Thymus (tissue), 14 donors: ENCODE measurements at places on chromosomes 11 and 22. TPM values are rescaled to one million over a fixed set of nuclear protein-coding genes. Genes with fewer than 3 reads are reported as not detected.
A peak's percentile ranks its signal among the peaks of the same experiment; 100 is the strongest.

Gene FAM227A
- total RNA-seq = 0.66 TPM

Gene CHADL
- total RNA-seq = 1.7 TPM

DNA sequence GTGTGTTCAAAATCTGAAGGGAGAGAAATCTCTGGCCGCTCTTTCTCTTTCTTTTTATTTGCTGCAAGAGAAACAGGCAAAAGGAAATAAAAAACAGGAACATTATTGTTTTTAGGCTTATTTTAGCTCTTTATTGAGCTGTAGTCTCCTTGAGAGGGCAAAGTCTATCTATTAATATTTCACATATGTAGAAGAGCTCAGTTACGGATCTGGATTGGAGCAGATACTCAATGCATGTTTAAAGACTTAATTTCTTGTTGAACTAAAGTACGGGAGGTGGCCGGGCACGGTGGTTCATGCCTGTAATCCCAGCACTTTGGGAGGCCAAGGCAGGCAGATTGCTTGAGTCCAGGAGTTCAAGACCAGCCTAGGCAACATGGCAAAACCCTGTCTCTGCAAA lies 78.4 kb upstream of the GDPD4 start:
- DNase-seq = no peak

GRCh38 chr11:95699631-95700470 lies 89.7 kb downstream of the FAM76B start:
- no peak for DNase-seq

DNA sequence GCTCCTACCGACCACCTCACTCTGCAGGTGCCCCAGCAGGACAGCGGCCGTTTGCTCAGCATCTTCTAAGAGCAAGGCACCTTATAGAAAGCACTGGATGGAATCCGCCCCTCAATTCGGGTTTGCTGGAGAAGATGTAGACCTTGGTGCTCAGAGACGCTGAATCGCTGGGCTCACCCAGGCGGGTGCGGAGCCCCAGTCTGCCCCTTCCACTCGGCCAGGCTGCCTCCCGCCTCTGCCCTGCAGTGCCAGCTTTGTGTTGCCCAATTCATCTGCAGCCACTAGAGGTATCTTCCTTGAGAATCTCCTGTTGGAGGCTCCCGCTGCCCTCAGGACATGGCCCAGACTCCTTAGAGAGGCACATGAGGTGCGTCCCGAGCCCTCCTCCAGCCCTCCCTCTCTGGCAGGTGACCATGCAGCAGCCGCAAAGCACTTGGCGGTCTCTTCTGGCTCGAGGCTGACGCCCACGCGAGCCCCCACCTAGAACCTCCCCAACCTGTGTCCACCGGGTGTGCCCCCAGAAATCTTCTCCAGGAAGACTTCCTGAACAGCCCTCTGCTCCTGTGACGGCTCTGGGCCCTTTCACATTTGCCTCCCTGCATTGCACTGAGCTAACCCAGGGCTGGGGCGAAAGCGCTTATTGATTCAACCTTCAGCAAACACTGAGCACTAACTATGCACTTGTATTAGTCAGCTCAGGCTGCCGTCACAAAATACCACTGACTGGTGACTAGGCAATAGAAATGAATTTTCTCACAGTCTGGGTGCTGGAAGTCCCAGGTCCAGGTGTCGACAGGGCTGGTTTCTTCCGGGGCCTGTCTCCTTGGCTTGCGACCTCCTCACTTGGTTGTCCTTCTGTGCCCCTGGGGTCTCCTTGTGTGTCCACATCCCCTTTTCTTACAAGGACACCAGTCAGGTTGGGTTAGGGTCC lies 117.5 kb downstream of the WNT7B start:
- DNase-seq = no peak

DNA sequence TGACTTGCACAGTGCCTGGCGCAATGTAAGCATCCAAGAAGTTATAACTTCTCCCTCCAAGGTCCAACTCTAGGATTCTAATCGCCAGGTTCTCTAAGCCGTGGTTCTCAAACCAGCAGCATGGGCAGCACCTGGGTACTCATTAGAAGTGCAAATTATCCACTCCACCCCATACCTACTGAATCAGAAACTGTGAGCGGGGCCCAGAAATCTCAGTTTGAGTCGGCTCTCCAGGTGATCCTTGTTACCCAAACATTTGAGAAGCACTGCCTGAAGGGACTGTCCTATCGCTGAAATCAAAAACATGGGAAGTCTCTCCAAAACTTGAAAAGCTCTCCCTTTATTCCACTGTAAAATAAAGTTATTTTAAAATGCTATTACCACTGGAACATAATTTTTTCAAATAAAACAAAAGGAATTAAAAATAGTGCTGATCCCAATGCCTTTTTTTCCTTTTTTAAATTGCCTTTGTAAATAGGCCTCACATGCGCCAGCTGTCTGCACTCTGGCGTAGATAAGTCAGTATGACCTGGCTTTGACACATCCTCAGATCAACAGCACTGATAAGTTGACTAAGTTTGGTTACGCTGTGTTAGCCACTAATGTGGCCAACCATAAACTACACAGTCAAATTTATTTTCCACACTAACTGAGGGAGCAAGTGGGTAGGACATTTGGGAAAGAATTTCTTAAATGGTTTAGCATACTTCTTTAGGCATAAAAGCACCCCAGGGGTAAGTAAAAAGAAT lies 8.4 kb upstream of the CTR9 start:
- peak; percentile 28 for DNase-seq

DNA sequence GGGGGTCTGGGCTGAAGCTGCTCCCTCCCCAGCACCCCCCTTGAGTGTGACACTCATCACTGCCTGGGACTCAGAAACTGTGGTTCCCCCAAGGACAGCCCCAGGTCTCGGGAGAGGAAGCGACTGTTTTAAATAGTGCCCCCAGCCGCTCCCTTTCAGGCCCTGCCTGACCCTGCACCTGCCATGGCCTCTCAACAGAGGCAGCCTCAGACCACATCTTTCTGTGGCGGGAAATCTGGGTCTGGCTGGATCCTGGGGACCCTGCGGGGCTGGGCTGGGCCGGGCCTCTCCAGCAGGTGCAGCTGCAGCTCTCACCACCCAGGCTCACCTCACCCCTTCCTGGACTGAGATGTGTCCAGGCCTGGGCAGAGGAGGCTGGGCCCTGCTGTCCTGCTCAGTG lies 3.7 kb upstream of the IGLL1 start:
- DNase-seq = no peak

DNA sequence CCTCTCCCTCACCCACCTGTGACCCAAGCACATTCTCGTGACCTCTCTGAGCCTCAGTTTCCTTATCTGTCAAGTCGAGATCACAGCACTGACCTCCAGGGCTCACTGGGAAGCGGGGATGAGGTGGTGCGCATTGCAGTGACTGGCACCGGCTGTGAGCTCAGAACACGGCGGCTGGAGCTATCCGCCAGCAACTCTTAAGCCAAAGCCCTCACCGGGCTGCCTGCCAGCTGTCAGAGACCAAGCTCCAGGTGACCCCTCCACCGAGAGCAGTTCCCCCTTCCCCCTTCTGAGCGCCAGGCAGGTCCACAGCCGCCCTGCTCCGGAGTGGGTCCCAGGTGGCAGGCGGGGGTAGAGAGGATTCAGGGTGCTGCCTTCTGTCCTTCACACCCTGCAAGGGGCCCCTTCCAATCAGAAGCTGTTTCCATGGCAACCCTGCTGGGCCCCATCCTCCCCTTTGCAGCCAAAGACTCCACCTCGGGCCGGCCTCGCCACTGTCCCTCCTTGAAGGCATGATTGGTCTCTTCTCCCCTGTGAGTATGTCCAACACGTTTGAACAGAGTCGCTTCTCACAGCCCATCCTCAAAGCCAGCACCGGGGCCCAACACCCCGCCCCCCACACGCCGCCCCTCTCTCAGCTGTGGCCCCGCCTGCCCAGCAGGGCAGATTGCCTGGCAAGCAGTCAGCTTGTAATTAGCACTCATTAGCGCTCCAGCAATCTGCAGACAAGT lies 98.7 kb downstream of the WNT7B start:
- no peak for DNase-seq

GRCh38 chr11:78535027-78535426 lies 39.6 kb downstream of the NARS2 start:
- DNase-seq = no peak

DNA sequence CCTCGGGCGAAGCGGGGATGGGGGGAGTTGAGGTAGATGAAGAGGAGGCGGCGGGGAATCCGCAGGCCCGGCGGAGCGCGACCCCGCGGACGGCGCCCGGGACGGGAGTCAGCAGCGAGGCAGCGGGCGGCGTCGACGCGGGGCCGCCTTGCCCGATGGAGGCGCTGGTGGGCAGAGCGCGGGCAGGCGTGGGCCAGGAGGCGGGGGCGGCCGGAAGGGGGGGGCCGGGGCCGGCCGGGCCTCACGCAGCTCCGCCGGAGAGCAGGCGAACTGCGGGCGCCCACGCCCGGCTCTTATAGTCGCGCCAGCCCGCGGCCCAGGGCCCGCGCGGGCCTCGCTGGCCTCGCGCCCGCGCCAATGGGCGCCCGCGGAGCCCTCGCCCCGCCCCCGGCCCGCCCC lies at the start of gene IGF2:
IGF2 (minus strand) TSS at position 267 of the 399 bp plus-strand sequence. CDS start 3,866 bp downstream, outside the sequence.
- no peak for DNase-seq
